ENCODE measurements at places on chromosomes 1 and 21.

GRCh38 chr21:39915881-39916280, 48.6 kb downstream of the PCP4 start:
- DNase-seq = no peak

- no peak for DNase-seq
Observed at GRCh38 chr1:217048104-217048707, 325.0 kb upstream of the ESRRG start.

GRCh38 chr1:83850834-83851233, 148.1 kb downstream of the TTLL7 start:
- DNase-seq = no peak

- DNase-seq = no peak
Observed at GRCh38 chr1:94936861-94937620, 10.1 kb upstream of the CNN3 start.

GRCh38 chr21:42547001-42547905, 33.6 kb downstream of the SLC37A1 start:
- DNase-seq = no peak

DNA sequence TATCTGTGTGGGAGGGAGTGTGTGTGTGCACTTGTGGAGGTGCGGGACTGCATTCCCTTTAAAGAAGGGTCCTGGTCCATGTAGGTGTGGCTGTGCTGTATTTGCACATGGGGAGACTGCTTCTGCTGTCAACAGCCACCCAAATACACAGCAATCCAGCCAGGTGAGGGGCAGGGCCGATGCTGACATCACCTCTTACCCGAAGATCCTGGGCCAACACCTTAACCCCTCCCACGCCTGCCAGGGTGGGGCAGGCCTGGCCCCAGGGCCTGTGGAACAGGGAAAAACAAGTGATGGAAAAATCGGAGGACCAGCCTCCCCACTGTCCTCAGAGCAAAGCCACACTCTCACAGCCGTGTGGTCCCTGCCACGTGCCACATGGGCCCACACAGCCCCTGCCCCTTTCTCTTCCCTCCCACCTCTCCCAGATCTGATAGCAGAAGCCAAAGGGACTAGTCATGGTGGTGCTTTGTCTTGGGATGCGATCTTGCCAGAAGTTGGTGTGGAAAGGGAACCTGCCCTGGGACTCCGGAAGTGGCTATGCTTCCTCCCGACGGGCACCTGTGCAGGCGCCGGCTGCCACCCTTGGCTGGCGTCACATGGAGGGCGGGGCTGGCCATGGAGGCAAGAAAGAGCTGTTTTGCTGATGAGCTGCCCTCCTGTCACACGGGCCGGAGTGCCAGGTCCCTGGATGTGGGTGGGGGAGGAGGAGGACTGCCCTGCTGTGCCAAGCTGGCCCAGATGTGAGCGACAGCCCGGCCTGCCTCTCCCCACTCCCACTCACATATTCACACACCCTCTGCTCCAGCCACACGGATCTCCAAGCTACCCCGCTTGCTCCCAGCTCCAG, 7.8 kb upstream of the CASZ1 start:
- no peak for DNase-seq

DNA sequence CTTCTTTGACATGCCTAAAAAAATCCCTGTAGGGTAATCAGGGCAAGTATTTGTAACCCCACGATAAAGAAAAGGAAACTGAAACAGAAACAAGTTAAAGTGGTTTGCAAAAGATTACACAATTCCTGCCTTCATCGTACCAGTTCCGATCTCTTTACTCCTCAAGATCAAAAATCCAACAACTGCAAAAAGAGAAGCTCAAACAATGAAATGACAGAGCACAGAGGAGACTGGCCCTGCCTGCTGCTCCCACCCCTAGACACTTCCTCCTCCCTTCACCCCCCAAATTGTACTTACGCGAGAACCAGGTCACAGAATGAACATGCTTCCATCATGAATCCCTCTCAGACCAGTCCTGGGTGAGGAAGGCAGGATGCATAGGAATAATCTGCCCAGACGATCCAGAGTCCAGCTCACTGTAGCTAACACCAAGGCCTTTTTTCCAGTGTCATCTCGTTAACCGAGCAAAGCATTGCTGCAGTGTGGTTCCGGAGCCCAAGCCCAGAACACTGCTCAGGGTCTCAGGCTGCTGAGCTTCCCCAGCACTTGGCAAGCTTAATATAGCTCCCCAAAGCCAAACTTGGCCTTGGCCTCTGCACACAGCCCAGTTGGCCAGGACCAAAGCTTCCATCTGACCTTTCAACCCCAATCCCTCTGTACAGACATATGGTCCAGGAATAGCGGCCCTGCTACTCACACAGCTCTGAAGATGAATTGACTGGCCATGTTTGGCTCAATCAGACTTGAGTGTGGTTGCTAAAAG, 20.3 kb downstream of the RXRG start:
- no peak for DNase-seq

GRCh38 chr21:42219606-42220137, 732 bp downstream of the ABCG1 start:
- DNase-seq = no peak

- DNase-seq = no peak
Observed at GRCh38 chr1:231872461-231872910, 245.9 kb downstream of the DISC1 start.

GRCh38 chr21:29521872-29522271, 223.2 kb downstream of the BACH1 start:
- DNase-seq = no peak

GRCh38 chr1:230208619-230209261, 141.7 kb downstream of the GALNT2 start:
- no peak for DNase-seq

GRCh38 chr1:230948301-230948700, 30.4 kb downstream of the TTC13 start:
- DNase-seq = no peak

DNA sequence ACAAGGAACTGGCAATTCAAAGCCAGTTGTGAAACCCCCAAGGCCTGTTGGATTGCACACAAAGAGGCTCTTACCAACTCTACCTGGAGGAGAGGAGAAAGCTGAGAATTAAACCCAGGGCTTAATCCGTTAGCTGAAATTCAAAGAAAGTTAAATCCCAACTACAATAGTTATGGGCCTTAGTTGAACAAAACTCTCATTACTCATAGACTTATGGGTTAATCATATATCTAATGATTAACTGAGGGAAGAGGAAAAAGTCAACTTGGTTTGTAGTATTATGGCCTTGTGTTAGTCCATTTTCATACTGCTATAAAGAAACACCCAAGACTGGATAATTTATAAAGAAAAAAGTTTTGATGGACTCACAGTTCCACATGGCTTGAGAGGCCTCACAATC, 838.2 kb upstream of the ADGRL2 start:
- DNase-seq = no peak

DNA sequence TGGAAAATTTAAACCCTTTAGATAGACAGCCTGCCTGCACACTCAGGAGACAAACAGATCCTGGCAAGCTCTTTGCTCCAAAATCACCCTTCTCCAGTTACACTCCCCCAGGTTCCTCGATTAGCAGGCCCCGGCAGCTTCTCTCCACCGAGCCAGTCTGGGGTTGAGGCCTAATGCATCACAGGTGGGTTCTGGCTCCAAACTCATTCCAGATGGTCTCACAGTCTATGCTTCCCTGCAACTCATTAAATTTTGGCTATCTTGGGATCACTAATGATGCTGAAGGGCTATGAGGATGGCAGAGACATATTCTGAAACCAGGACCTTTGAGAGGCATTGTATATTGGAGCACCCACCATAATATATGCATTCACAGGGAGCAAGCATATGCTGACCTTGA, 559.8 kb upstream of the USP24 start:
- DNase-seq = no peak

DNA sequence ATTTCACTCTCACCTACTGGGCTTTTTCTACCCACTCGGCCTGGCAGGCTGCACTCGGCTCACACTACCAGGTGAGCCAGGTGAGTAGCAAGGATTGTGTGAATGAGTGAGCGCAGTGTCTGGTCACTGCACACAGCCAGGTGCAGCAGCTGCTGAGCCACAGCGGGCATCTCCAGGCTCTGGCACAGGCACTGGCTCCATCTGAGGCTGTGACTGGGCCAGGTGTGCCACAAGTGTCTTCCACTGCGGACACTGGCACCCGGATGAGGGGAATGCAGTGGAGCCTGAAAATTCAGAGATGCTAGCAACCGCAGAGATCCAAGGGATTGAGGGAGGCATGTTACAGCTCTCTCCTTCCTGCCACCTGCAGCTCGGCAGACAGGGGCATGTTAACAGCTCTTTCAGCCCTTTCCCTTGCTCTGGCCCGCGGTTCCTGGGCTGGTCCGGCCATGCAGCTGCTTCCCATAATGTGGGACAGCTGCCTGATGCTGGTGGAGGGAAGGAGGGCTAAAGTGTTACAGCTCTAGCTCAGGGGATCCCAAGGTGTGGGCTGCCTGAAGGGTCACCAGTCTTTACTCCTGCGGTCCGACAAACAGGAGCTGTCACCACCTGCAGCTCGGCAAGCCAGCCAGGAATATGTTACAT, 1038.3 kb downstream of the AMY1C start:
- no peak for DNase-seq

DNA sequence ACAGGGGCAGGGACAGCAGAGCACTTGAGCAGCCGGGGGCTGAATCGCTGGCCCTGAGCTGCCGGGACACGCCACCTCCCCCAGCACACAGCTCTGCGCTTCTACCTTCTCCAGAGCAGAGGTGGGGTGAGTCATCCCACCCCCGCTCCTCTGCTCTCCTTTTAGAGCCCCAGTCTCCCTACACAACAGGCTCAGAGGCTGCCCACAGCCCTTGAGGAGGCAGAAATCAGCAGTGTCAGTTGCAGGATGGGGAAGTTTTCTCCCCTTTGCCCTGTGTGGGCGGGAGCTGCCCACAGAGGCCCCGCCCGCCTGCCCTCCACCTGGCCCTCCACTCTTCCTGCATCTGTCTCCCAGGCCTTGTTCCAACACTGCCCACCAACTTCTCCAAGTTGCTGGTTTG, 94.6 kb downstream of the STUM start:
- DNase-seq = no peak

DNA sequence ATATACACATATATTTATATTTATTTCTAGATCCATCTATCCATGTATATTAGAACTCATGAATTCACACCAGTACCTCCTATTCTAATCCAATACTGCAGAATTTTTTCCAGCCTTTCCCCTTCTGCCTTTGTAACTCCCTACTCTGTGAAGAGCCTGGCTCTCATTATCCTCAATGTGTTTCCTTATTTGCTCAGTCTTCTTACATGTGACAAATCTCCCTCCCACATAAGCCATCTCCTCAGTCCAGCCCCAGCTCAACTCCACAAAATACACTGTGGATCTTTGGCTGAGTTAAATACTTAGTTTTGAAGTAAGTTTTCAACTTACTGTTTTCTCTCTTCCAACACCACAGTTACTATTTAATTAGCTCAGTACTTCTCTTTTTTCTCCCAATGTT, 45.7 kb downstream of the ATP5PO start:
- DNase-seq = no peak

GRCh38 chr1:212107481-212107880, 71.9 kb downstream of the DTL start:
- no peak for DNase-seq

DNA sequence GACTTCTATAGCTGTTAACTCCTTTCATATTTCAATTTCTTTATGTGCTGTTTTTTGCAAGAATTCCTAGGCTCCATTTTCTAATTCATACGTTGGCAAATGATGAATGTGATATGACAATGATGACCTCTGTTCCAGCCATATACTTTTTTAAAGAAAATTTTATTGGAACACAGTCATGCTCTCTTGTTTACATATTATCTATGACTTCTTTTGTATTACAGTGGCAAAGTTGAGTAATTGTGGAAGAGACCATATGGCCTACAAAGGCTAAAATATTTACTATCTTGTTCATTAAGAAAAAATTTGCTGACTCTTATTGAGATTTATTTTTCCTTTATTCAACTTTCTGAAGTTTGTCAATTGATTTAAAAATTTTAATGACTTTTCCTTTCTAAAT, 7.1 kb downstream of the IFI44L start:
- DNase-seq = no peak

GRCh38 chr1:178573330-178573729, 60.4 kb downstream of the TEX35 start:
- no peak for DNase-seq

DNA sequence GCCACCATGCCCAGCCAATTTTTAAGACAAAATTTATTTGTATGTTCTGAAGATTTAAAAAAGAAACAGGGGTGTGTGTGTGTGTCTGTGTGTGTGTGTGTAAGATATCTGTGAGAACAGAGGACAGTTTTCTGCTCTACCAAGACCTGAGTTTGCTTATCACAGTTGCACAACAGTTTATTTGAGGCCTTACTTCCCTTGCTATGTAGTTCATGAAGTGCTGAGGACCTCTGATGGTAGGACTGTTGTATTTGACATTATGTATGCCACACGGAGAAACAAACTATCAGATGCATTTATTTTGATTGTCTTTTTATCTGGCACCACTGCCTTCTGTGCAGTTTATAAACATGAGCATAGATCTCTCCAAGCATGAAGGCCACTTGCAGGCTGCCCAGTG, 355.2 kb downstream of the PBX1 start:
- DNase-seq = no peak

DNA sequence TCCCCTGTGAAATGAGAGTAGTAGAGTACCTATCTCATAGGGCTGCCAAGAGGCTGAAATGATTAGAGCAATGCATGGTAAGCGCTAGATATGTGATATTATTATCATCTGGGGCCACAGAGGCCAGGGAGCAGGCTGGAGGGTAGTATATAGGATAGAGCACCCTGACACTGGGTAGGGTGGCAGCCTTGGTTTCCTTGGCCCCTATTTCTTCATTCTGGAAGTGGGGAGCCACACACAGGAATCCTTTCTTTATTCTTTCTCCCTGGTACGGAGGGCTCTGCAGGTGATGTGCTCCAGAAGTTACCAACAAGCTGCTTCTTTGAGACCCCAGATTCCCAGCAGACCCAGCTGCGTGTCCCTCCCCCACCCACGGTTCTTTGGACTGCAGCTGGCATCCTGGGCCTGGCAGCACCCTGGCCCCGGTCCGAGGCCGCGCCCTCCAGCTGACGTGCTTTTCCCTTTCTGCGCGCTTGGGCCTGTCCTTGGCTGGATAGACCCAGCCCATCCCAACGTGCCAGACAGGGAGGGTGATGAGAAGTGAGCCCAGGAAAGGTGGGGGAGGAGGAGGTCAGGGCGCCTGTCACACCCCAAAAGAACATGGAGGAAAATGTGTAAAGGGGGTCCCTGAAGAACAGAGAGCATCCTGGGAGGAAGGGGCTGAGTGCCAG, 18.2 kb downstream of the INAVA start:
- no peak for DNase-seq

DNA sequence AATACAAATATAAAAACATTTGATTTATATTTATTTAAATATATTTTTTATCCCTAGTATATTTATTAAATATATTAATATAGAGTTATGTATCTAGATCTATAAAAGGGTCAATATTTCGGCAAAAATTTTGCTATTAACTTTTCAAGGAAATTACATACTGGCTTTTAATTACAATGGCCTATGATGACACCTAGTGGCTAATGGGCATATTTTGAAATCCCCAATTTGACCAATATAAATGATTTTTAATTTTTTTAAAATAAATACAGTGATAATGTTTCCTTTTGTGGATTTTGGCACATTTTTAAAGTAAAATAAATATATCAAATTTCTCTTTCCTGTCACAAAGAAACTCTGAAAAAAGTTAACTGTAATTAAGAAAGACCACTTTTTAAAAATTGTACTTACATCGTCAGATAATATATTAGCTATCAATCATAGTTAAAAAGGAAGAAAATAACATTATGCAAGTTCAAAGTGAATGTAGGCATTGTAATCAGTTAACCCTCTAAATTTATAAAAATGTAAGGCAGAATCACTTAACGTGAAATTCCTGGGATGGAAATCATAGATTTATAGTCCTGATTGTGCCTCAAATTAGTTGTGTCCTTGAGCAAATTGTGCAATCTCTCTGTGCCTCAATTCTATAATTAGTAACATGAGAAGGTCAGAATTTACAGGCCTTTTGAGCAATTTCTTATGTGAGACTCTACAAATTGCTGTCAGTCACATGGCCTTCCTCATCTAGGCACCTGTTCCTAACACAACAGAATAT, 25.6 kb upstream of the RGS13 start:
- no peak for DNase-seq

Data from skeletal muscle cell (primary cell).